Jurkat, Clone E6-1 (cell line): ENCODE measurements at places on chromosomes 3 and 15.
A peak's percentile ranks its signal among the peaks of the same experiment; 100 is the strongest.

- no peak for DNase-seq
These were observed 76.6 kb downstream of the TBC1D2B start for GRCh38 chr15:78000927-78001249.

GRCh38 chr3:113828600-113828999 lies 10.0 kb upstream of the GRAMD1C start:
- no peak for DNase-seq

DNA sequence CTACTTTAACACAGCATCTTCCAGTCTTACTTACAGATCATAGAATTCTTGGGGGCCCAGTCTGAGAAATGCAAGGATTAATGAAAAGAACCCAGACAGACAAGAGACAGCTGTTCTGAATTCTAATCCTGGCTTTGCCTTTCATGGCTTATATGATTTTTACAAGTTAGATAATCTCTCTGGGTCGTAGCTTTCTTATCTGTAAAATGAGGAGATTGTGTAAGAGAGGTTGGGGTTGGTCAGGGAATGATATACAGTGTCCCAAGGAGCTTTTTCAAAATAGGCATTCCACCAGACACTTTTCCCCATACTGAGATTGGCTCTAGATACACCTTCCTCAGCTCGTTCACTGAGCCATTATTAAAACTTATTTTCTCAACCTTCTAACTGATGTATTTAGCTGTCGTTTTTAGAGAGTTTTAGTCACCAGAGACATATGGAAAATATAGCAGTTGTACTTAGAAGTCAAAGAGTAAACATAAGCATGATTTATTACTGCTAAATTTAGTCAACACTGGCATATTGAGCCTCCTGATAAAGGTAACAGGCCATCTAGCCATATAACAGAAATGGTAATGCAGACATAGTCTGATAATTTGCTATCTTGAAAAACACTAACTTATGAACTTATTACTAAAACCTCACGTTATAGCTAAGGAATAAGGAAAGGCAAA lies 163.0 kb upstream of the MLF1 start:
- DNase-seq, result no peak

DNA sequence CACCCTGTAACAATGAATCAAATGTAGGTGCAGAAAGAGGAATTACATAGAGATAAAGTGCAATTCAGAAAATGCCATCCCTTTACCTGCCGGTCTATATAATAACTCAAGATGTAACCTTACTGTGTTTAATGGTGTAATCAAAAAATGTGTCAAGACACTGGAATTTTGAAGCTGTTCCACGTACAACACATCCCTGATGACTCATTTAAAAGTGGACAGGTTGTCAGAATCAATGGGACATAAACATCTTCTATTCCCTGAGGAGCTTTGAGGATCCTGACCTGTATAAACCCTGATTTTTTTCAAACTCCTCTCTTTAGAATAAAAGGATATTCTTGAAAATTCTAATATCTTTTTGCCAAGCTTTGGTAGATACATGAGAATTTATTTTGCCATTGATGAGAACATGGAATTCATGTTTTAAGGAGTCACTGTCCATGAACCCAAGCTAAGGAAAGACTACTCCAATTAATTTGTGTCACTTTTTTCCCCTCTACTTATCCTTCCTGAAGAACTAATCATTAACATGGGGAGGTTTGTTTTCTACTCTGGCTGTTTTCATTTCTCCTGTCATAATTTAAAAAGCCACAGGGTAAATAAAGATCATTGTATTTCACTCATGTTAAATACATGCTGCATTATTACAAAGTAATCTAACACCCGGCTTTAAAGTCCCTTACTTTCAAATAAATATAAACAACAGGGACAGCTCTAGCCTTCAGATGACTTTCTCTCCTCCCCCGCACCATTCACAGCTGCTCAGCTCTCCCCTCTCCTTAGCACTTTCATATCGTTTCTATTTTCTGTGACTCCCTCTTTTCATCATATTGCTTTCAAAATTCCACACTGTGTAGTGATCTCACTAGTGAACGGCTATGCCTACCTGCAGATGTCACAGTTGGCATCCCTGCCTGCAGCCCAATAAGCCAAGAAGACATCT lies 138.3 kb downstream of the TAFA4 start:
- no peak for DNase-seq

DNA sequence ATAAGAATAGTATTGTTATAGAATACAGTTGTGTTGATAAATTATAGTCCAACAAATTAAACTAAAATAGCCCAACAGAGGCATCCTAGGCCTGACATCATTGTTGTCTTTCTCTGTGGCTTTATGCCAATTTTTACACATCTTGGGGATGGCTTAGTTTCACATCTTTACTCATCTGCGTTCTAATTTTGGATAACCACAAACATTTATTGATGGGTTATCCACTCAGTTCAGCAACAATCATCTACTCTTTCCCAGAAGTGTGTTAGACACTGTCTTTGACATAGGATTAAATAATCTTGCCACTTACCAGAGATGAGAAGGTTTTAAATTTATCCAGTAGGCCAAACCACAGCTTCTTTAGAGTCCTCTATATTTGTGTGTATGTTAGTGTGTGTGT lies 120.8 kb upstream of the PHLDB2 start:
- no peak for DNase-seq

- no peak for DNase-seq
These were observed 609.8 kb upstream of the BCHE start for GRCh38 chr3:166446986-166447385.

- peak; percentile 79 for DNase-seq
These were observed 4.3 kb downstream of the DAZL start for GRCh38 chr3:16600780-16601536.

DNA sequence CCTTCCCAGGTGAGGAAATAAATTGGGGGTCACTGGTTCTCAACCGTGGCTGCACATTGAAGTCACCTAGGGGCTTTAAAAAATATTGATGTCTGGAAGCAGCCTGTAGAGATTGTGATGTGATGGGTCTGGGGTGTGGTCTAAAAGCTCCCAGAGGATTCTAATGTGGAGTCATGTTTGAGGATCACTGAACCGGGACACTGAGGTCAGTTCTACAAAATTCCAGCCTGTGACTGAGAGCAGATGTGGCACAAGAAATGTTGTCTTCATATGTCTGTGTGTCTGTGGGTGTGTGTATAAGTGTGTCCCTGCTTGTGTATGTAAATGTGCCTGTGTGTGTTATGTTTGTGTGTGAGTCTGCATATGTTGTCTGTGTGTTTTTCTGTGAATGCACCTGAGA lies 79.9 kb downstream of the TLE3 start:
- DNase-seq, result no peak

DNA sequence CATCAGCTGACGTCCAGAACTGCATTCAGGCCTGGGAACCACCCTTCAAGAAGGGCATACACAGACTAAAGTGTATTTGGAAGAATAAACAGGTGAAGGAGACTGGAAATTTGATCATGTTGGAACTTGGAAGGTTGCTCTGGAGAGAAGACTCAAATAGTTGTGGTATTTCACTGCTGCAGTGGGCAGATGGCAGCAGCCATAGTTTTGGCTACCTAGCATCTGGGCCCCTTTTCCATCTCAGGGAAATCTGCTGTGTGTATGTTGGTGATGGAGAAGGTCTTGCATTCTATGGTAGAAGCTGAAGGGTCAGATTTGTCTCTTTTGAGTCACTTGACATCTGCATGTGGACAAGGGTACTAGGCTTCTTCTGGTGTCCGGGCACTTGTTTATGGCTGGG lies 114.4 kb upstream of the FGF7 start:
- DNase-seq, result no peak
